Stimulated activated CD8-positive, alpha-beta memory T cell treated with anti-CD3 and anti-CD28 coated beads, Interleukin-4, amount 100 ng/mL, for 1 hour (primary cell): ENCODE measurements at places on chromosomes 4 and X.

GRCh38 chr4:93199492-93199891 is 629.1 kb upstream of the ATOH1 start:
- no peak for DNase-seq

- no peak for DNase-seq
These were observed 19.1 kb downstream of the HPGD start for GRCh38 chr4:174503079-174503715.

GRCh38 chr4:139844459-139845036 is 178.9 kb downstream of the MGST2 start:
- no peak for DNase-seq

GRCh38 chr4:67234296-67234695 is 311.0 kb downstream of the CENPC start:
- DNase-seq = no peak

- no peak for DNase-seq
These were observed 89.5 kb downstream of the HS3ST1 start for GRCh38 chr4:11338956-11339782.

GRCh38 chrX:17377091-17377717 is 2.2 kb downstream of the NHS start:
- DNase-seq = no peak

DNA sequence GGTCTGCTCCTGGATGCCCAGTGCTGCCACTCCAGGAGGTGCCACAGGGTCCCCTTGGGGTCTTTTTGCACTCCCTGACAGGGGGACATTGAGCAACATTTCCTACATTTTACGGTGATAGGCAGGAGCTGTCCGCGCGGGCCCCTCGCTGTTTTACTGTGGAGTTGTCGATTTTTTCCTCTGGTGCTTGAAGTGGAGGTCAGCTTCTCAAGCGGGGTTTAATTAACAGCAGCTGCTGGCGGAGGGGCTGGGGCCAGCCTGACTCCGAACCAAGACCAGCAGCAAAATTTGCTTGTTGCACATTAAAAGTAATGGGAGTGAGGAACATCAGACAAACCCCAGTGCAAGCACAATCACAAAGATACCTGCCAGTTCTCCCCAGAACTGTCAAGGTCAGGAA is 13.2 kb upstream of the SH3TC1 start:
- no peak for DNase-seq

DNA sequence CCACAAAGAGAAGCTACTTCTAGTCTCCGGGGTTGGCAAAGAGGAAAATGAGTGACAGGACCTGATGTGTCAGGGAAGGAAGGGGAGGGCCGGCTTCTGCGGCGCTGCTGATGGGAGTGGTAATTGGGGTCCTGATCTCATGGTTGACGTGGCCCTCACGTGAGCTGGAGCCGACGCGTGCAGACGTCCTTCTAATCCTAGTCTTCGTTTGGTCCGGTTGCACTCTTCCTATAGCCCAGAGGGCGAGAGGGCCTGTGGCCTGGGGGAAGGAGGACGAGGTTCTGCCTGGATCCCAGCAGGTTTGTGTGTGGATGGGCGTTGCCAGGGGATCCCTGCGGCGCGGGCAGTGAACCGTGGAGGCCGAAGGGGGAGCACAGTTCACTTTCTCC is at the start of gene ARMCX1:
Gene ARMCX1 (plus strand): TSS at position 186 of the 389 bp plus-strand sequence. CDS start 2,384 bp downstream, outside the sequence.
- DNase-seq = no peak

GRCh38 chr4:7505116-7505900 is 70.6 kb upstream of the PSAPL1 start:
- DNase-seq = no peak

GRCh38 chr4:3283916-3284315 is 8.9 kb upstream of the RGS12 start:
- no peak for DNase-seq

DNA sequence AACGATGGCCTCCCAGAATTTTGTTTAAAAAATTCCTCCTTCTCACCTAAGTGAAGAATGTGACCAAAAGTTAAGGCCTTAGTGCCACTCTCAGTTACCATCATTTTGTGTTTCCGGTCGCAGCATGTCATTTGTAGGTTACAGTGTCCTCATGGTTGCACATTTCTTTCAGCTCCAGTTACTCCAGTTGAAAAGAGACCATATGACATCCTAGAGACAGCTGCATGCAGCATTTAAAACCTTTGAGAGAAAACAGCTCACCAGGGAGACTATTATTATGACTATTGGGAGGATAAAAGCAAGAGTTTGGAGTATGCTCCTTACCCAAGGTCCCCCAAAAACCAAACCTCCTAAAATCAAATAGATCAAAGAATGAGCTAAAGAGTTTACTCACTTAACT is 45.8 kb downstream of the MGARP start:
- DNase-seq = no peak

DNA sequence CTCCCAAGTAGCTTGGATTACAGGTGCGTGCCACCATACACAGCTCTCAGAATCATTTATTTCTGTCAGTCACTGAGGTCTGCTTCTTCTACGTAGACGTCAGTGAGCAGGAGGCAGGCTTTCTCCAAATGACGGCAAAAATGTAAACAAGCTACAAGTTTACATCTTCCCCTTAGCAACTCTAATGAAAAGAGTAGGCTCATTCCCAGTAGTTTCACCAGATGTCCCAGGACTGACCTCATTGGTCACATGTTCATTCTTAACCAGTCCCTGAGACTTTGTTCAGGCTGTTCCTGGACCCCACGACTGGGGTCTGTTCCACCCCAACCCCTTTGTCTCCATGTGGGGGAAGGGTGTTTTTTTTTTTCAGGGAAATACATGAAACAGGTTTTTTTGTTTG is 67.1 kb downstream of the TENM3 start:
- no peak for DNase-seq

DNA sequence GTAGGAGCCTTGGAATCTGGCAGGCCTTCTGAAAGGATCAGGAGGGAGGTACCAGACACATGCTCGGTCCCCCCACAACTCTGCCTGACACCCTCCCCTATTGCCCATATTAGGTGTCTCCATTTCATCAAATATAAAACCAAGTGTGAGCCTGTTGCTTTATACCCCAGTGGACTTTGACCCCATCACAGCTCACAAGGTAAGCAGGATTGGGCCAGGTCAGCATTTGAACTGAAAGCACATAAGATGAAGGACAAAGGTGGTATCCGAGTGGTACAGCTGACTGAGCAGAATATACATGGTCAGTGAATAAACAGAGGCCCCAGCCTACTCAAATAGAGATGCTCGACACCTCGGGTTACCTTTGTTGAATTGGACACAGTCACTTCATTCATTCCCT is 20.0 kb downstream of the SLC25A43 start:
- no peak for DNase-seq

DNA sequence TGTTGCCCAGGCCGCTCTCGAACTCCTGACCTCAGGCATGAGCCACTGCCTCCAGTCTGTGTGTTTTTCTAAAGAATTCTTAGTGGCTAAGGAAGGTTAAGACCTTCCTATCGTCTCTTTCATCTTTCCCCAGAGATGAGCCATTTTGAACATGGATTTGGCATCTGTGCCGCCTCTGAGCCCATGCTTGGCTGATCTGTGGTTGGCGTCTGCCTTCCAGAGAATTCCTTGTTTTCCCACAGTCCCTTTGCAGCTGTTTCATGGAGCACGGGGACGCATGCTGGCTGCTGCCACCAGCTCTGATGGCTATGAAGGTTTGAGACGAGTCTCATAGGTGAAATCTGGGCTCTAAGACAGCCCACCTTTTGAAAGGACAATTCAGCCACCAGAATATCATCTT is 60.4 kb downstream of the SHROOM2 start:
- no peak for DNase-seq

DNA sequence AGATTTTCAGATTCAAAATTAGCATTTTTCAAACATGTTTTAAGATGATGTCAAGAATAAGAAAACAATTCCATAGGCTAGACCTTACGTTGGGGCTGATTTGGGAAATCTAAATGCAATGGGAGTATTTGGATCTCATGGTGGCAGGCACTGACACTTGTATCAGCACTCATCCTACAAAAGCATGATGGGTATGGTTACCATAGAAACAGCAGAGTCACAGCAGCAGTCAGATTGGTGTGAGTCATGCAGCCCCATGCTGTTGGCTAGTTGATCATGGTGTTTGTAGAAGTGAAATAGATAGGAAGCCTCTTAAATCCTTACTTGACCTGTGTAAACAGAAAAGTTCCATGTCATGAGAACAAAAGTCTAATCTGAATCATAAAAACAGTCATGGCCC is 1637.3 kb upstream of the PABPC4L start:
- no peak for DNase-seq

DNA sequence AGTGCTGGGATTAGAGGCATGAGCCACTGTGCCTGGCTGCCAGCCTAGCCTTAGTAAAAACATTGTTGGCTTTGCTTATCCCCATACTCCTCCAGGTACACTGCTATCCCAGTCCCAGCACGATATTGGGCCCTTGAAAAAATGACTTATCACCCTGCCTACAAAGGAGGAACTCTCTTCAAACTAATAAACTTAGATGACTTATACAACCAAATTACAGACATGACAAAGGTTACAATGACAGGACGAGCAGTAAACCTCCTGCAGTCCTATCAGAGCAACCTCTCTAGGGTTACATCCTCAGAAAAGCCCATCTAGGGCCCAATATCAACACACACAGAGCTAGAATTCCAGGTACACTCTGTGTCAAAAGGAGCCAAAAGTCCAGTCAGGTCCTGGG is 5.7 kb upstream of the HERC5 start:
- no peak for DNase-seq

DNA sequence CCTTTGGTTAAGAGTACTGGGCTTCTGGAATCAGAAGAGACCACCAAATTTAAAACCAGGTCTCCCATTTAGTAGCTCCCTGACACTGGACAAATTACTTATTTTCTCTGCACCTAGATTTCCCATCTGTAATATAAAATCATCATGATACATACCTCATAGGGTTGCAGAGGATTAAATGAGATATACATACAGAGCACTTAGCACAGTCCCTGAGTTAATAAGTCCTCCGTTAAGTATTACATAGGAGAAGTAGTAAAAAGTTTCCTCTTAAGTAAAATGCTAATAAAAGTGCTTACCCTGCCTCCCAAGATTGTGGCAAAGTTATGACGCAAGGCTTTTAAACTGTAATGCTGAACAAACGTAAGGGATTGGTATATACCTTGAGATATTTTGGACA is 539 bp upstream of the CHIC1 start:
- DNase-seq = no peak

GRCh38 chr4:153936121-153936520 is 147.2 kb upstream of the SFRP2 start:
- DNase-seq = no peak

DNA sequence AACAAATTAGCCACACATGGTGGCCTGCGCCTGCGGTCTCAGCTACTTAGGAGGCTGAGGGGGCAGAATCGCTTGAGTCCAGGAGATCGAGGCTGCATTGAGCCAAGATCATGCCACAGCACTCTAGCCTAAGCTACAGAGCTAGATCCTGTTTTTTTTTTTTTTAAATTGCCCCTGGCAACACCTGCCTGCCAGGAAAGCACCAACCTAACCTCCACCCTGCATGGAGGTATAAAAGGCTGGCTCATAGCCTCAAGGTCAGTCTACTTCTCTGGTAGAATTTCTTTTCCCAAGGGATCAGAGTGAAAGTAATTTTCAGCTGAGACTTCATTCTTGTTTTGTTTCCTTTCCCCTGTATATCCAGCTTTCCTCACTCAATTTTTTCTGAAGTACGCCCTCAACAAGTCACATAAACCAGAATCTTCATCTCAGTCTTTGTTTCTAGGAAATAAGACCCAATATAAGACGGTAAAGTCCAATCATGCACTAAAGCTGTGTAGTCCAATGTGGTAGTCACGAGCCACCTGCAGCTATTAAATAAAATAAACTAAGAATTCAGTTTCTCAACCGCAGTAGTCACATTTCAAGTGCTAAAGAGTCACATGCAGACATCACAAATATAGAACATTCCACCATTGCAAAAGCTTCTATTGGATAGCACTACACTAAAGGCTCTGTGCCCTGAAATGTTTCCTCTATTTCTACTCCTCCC is 113.3 kb downstream of the HPGD start:
- no peak for DNase-seq

DNA sequence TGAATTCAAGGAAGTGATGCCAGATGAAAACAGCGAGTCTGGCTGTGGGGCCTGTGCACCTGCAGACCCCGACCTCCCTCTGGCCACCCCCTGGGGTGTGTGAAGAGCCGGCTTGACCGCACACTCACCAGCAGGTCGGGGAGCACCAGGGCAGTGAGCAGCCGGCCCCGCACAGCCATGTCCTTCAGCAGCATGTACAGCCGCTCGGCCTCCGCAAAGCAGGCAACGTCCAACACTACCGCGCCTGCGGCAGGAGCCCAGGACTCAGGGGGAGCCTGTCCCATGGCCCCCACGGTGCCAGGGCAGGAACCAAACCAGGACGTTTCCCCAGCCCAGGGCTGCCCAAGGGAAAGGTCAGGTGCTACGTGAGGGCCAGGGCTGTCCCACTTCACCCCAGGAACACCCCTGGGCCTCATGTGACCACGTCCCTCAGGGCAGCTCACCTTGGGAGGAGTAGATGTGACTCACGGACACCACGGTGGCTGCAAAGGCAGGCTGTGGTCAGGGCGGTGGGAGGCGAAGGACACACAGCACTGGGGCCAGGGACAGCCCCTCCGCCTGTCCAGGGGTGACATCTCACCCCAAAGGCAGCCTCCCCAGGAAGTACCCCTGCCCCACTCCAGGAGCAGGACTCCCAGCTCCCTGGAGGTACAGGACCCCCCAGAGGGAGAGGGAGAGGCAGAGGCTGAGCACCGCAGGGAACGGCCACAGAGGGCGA is 8.2 kb downstream of the DGKQ start:
- DNase-seq = no peak

- DNase-seq = no peak
These were observed 77.5 kb downstream of the MAGED4 start for GRCh38 chrX:52262195-52262546.
